Activated T-helper 1 cell treated with anti-CD3 and anti-CD28 coated beads, Interleukin-12 subunit alpha, Interleukin-12 subunit beta, Interleukin-2, Interleukin-4 antibody, amounts not matched to agents 30 ng/mL and 10 ng/mL and 1 ng/mL, durations not matched to agents 14 hours and 24 hours and 36 hours (primary cell): ENCODE measurements at places on chromosomes 2 and 18. TPM values are rescaled to one million over a fixed set of nuclear protein-coding genes. Genes with fewer than 3 reads are reported as not detected.

Gene ARHGAP25
- total RNA-seq = 71.6 and 74.2 TPM in 2 replicates

Gene HOXD9
- not detected in 2 replicates for total RNA-seq

Gene STARD7
- total RNA-seq = 216 and 229 TPM in 2 replicates

Gene REG1A
- total RNA-seq = not detected in 2 replicates

Gene ALPG
- total RNA-seq = not detected in 2 replicates

Gene CTNNA2
- not detected in 2 replicates for total RNA-seq

- H3K4me1 ChIP-seq = peaks cover 11% of the 10 kb centered on the region
- no peak overlapping the region for H3K4me3 ChIP-seq
- H3K27me3 ChIP-seq = no peaks in the 10 kb centered on the region
These were observed 746 bp upstream of the POLR1B start for GRCh38 chr2:112541315-112542122.

GRCh38 chr2:39356922-39357639 lies 80.0 kb downstream of the MAP4K3 start:
- H3K4me1 ChIP-seq = no peaks in the 10 kb centered on the region
- H3K4me3 ChIP-seq = no peak overlapping the region
- H3K27me3 ChIP-seq = no peaks in the 10 kb centered on the region
- peaks cover 10% of the 10 kb centered on the region for H3K36me3 ChIP-seq
- H3K27ac ChIP-seq = no peak overlapping the region

DNA sequence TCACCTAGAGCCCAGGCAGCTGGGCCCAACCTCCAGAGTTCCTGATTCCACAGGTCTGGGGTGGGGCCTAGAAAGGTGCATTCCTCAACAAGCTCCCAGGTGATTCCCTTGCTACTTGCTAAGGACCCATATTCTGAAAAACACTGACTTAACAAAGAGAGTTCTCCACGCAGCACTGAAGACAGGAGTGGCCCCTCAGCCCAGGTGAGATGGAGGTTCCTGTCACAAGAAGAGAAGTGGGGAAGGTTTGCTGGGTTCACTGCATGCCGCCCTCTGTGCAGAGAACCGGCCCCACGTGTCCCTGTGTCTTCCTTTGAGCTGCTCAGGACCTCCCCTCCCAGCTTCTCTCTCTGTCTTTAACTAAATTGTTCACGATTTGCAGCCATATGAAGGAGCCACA lies 201.4 kb upstream of the DDX18 start:
- no peak overlapping the region for H3K27ac ChIP-seq
- H3K27me3 ChIP-seq = no peaks in the 10 kb centered on the region
- no peak for DNase-seq
- no peaks in the 10 kb centered on the region for H3K36me3 ChIP-seq
- no peak overlapping the region for H3K4me3 ChIP-seq
- no peaks in the 10 kb centered on the region for H3K4me1 ChIP-seq

DNA sequence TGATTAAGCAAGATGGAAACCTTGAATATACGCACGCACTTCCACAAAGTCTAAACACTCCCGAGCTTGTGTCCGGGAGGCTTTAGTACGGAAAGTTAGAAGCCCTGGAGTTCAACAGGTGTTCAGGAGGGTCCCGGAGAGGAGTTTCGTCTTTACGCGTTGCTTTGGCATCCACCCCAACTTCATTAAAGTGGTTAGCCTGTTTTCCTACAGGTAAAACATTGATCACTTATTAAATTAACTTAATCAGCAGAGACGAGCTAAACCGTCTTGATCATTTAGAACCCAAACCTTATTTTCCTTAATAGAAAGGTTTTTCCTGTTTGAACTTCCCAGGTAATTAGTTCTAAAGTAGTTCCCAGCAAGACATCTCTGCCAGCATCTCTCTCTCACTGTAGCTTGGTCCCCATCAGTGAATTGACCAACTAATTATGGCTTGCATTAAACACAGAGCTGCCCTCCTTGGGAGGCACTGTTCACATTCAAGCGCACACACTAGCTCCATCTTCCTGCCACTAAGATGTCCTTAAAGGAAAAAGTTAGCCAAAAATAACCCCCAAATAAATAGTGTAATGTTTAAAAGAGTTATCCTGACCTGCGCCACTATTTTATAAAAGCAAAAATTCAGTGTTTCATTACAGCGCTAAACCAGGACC lies 1.4 kb downstream of the NPAS2 start:
- no peak overlapping the region for H3K27ac ChIP-seq
- peaks cover 19% of the 10 kb centered on the region for H3K4me1 ChIP-seq
- no peaks in the 10 kb centered on the region for H3K36me3 ChIP-seq
- peaks cover 46% of the 10 kb centered on the region for H3K27me3 ChIP-seq
- H3K4me3 ChIP-seq = peak overlapping the region; percentile 79
- DNase-seq = no peak

- no peak overlapping the region for H3K4me3 ChIP-seq
- no peak overlapping the region for H3K27ac ChIP-seq
These were observed 146.6 kb upstream of the ITGA6 start for GRCh38 chr2:172280571-172281361.

- no peak for DNase-seq
- H3K27ac ChIP-seq = no peak overlapping the region
- H3K4me1 ChIP-seq = no peaks in the 10 kb centered on the region
- no peaks in the 10 kb centered on the region for H3K27me3 ChIP-seq
- no peak overlapping the region for H3K4me3 ChIP-seq
These were observed 49.8 kb upstream of the ITGB6 start for GRCh38 chr2:160249876-160250275.

- DNase-seq = no peak
- H3K36me3 ChIP-seq = peaks cover 2% of the 10 kb centered on the region
- H3K4me1 ChIP-seq = no peaks in the 10 kb centered on the region
- H3K27ac ChIP-seq = no peak overlapping the region
These were observed 23.5 kb downstream of the COMMD1 start for GRCh38 chr2:61928826-61929461.
